ENCODE measurements at places on chromosomes 6 and 20.

GRCh38 chr6:65052626-65053025 lies 654.4 kb downstream of the EYS start:
- no peak for DNase-seq

DNA sequence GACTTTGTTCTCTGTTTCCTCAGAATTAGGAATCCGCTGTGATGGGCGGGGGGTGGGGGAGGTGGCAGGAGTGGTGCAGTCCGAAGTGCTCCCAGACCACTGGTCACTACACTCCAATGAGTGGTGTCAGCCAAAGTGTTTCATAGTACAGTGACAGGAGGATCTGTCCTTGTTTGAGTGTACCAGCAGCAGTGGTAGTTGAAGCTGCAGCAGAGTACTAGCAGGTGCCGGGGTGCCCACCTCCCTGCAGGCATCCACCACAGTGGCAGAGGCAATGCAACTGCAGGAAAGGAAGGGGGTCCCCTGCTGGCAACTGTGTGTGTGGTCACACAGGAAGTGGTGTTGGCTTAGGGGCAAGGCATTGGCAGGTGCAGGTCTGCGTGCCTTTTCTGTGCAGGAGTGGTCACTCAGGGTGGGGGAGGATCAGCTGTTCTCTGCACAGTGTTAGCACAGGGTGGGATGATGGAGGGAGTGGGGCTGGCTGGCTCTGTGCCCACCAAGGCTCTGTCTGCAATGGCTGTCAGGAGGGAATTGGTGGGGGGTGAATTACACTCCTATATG lies 9.7 kb downstream of the HLA-DOB start:
- DNase-seq, result no peak

DNA sequence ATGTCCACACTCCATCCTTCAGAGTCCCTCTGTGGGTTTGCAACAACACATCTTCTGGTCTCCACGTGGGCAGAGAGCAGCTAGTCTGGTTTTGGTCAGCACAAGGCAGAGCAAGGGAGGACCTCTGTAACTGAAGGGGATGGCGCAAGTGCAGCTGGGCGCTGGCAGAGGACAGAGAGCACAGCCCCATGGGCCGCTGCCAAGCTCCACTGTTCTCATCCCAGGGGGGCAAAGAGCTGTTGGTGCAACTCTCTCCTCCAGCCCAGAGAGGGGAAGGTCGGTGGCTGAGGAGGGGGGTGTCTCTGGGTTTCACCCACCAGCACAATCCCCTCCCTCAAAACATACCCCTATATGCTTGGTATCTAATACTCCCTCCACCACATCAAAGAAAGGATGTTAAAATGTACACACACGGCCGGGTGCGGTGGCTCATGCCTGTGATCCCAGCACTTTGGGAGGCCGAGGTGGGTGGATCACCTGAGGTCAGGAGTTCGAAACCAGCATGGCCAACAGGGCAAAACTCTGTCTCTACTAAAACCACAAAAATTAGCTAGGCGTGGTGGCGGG lies 9.1 kb downstream of the ATP9A start:
- no peak for DNase-seq

GRCh38 chr6:27565839-27566779 lies 93.2 kb upstream of the ZNF184 start:
- DNase-seq, result no peak

GRCh38 chr6:90428514-90428913 lies 131.9 kb upstream of the BACH2 start:
- no peak for DNase-seq

- DNase-seq, result no peak
Observed at GRCh38 chr6:87378947-87379346, 28.8 kb upstream of the CFAP206 start.

- no peak for DNase-seq
Observed at GRCh38 chr6:26629359-26629758, 30.2 kb downstream of the ZNF322 start.

DNA sequence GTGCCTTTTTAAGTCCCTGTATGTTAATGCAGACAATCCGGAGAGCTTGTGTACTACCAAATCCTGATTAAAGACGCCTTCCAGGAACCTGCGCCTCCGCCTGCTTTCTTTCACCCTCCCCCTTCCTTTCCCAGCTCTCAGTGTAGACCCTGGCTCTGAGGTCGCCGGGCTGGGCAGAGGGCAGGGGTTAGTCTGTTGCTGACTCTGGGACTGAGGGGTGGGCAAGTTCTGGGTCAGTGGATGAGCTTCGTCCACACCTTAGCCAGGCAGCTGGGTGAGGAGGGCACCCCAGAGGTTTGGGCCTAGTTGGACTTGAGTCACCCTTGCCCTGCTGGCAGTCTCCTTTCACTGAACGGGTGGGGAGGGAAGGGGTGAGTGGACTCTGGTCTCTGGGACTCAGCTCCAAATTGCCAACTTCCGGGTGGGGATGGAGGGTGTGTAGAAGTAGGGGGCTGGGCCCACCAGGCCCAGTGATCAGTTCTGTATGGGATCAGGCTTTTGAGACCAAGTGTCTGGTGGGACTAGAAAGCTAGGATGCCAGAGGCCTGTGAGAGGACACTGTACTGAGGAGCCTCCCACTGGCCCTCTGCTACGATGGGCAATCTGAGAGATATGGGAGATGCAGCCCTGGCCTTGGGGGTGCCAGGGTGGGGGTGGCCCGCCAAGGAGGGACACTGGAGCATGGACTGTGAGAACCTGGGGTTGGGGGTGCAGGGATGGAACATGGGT lies 21.3 kb upstream of the SLC22A7 start:
- no peak for DNase-seq

DNA sequence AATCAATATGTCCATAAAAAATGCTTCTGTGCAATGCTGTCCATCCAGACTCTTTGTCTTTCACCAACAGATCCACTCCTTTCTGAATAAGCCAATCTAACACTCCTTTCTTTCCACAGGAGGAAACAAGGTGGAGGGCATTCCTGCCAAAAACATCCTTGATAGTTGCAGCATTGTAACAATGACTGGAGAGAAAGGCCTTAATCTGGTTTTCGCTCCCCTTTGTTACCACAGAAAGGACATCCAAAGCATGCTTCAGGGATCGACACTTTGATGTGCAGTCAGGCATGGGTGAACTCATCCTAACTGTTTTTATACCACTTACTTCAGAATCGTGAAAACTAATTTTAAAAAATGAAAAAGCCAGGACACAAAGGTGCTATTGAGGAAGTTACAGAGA lies 7.4 kb downstream of the IBTK start:
- DNase-seq, result no peak

DNA sequence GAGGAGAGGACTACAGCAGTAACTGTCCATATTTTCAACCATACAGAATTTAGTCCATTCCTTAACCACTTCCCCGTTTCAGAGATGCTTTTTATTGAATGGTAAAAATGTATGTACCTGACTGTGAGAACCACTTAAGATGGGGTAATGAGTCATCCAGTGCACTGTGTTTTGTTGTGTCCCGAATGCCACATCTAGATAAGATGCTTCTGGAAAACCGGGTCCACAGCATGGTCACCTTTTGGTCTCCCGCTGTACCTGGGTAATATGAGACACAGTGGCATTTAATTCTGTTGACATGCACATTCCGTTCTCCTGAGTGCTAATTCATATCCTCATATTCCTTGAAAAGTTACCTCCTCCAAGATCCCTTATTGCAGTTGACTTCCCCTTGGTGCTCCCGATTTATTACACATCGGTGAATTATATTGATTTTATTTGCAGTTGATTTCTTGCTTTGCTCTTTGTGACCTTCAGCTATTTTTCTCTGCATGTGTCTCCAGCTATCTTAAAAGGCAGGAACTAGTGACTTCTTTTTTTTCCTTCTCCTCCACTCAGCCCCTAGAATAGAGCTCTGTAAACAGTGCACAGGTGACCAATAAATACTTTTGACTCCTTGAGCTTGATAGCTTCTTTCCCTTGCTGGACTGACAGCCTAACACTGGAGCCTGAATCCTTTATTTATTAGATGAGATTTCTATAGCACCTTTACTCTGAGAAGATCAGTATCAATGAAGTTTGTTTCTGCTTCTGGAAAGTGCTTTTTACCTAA lies 314.6 kb downstream of the ZFAND3 start:
- no peak for DNase-seq

GRCh38 chr6:84251891-84252539 lies 24.6 kb upstream of the CEP162 start:
- DNase-seq, result no peak

DNA sequence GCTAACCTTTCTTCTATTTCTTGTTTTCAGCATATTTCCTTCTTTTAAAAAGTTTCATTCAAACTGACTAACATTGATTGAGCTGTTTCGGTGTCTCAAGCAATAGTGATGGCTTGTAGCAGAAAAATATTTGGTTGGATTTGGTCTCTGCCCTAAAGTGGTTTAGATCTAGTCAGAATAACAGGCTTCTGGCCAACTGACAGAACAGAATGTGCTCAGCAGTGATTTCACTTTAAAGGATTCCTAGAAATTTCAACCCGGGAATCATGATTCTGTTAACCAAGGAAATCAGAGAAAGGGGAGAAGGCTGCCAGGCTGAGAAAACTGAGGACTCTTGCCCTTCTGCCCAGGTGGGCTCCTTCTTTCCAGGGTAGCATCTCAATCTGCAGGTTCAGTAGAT lies 16.6 kb upstream of the GSTA1 start:
- no peak for DNase-seq

DNA sequence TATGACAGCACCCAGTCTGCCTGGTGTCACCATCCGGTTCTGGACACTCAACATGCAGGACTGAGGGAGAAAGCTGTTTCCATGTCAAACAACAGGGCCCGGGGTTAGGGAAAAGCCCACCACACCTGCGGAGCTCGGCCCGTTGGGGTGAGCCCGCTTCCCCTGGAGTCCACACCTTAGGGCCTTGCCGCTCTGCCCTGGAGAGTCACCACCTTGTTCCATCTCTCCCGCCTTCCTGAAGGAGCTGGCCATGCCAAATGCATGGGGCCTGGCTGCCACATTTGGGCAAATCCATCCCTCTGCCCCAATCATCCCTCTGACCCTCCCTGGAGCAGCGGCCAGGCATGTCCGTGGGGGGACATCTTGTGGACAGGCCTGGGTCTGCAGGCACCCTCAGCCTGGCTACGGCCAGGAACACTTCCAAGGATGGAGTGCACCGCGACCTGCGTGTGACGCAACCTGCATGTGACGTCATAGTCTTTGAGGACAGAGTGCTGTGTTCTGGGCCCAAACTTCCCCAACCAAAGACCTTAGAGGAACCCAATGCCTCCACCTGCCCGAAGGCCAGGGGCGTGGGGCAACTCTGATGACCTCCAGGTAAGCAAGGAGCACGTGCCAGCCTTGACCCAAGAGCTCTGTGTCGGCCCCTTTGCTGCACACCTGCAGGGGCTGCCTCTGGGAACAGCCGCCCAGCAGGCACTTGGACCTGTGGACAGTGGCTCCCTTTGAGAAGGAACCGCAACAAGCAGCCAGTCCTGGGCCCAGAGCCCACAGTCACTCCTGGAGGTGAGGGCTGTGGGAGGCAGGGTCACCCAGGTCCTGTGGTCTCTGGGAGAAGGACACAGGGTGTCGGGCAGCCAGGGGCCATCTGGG lies 1.7 kb downstream of the CABLES2 start:
- no peak for DNase-seq

- no peak for DNase-seq
Observed at GRCh38 chr6:116366740-116367275, 3.9 kb upstream of the DSE start.

DNA sequence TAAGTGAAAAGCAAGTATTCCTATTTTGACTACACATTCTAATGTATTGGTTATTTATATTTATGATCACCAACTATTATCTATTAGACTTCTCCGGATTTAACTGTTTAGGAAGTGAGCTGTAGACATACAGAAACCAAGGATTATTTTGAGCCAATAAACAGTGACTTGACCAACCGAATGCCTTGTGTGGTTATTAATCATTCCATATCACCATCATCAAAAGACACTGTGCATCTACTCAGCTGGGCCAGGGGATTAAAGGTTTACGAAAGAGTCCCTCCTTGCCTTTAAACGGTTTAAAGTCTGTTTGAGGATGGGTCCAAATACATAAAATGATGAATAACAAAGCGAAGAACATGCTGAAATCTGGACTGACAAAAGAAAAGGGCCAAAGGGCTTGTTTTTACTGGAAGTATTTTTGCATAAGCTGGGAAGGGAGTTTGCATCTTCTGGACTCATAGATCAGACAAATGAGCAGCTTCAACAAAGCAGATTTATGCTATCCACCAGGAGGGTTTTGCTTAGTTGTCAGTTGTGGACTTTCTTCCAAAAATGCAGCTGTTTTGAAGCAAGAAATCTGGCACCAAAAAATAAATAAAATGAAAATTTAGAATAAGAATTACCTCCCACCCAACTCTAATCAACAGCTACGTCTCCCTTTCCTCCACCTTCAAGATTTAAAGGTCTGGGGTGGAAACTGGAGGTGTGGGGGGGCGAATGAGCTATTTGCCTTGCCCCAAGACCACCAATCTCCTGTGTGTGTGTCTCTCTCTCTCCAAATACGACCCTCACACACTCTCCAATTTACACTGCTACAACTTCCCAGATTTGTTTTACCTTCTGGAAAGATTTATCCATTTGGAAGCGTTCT lies 33.6 kb upstream of the ID4 start:
- no peak for DNase-seq

- peak; percentile 56 for DNase-seq
Observed at GRCh38 chr20:709423-709822, 33.8 kb upstream of the SCRT2 start.

GRCh38 chr20:39588148-39588757 lies 626.1 kb downstream of the DHX35 start:
- no peak for DNase-seq

- peak; percentile 66 for DNase-seq
Observed at GRCh38 chr20:25058847-25059810, 1.2 kb upstream of the ACSS1 start.

- DNase-seq, result peak; percentile 72
Observed at GRCh38 chr20:18272451-18272850, 15.9 kb upstream of the ZNF133 start.

GRCh38 chr6:136613477-136613876 lies 63.3 kb upstream of the MAP7 start:
- DNase-seq, result no peak

DNA sequence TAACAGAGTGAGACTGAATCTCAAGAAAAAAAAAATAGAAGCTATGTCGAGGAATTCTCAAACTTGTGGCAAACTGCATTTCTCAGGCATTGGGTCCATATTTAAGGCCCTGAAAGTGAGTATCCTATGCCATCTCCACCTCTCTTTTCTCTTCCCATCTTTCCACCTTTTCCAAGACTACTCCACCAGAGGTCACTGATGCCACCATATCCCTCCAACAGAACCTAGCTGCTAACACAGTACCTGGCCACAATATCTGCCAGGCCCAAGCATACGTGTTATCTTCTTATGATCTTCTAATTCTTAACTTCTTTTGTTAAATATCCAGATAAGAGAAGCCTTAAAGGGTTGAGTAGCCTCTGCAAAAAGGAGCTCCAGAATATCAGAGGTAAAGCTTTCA lies 8.2 kb upstream of the ADGRF4 start:
- DNase-seq, result no peak

DNA sequence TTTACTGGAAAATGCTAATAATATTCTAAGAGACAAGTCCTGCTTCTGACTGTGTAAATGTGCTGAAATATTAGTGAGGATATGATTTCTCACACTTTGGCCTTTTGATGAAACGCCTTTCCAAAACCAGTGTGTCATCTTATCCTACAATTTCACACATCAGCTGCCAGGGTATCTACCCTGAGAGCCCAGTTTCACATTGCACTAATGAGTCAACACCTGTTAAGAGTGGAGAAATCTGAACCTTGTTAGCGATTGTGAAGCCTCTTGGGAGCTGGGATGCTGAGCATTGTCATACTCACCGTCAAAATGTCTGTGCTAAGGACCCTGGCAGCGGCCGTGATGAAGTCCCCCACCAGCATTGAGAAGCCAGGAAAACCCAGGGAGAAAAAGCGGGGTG lies 166.0 kb downstream of the RALGAPA2 start:
- DNase-seq, result no peak

All from sciatic nerve (tissue), 2 donors.